ENCODE measurements at places on chromosomes 1 and 21.

DNA sequence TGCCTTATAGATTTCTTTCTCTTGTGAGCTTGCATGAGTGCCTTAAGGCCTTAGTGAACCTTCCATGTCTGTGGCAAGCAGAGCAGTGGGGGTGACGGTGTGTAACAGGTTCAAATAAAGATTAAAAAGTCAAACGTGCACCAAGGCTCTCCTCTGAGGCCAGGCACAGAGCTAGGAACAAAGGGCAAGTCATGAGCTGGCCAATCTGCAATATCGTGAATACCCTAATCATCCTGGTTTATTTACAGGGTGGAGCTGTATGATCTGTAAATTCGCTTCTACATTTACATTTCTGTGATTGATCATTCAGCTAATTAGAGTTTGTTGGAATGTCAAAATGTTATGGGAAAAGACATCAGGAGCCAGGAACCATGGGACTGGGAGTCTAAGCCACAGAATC is 120.2 kb downstream of the CAPN8 start:
- no peak for DNase-seq

DNA sequence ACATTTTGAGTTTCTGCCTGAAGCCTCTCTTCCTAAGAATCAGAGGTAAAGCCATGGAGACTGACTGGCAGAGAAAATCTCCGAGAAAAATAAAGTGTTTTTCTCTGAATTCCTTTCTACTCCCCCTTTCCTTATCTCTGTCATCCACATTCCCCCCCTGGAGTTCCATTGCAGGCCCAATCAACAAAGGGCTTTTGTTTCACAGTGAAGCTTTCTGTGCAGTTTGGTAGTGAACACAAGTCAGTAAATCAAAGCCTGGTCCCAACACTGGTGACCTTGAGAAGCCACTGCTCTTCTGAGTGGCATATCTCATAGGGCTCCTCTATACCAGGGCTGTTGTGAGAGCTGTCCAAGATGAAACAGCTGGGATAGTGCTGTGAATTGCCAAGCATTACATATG is 228.4 kb downstream of the SEC16B start:
- DNase-seq: no peak

DNA sequence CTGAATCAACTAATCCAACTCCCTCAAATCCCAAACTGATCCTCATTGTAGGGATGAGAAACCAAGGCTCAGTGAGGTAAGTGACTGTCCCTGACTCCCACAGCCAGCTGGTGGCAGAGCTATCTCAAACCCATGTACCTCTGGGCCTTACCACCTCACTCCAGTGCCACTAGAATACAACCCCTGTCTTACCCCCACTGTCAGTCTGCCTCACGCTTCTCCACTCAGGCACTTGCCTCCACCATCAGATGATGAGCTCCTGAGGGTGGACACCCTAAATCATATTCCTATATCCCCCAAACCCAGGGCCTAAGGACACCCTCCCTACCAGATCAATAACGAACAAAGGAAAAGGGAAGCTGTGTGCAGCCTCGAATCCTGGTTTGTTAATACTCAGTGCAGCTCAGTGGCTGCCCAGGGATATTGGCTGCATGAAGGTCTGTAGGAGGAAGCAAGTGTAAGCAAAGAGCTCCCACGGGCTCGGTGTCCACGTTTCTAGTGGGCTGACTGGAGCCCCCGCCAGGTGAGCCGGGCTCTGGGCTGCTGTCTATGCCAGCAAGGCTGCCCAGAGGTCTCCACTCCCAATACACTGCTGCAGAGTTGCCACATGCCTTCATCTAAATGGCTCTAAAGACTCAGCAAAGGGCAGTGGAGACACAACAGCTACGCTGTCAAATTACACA is 533.4 kb downstream of the MATN1 start:
- no peak for DNase-seq

- DNase-seq: no peak
Observed at GRCh38 chr1:207288315-207288714, 33.2 kb upstream of the CD55 start.

GRCh38 chr1:71081697-71082080 is 854 bp upstream of the ZRANB2 start:
- DNase-seq: no peak

Measured in T follicular helper cell (primary cell).